Naive thymus-derived CD4-positive, alpha-beta T cell (primary cell): ENCODE measurements at places on chromosomes 2 and 18. TPM values are rescaled to one million over a fixed set of nuclear protein-coding genes. Genes with fewer than 3 reads are reported as not detected.

DNA sequence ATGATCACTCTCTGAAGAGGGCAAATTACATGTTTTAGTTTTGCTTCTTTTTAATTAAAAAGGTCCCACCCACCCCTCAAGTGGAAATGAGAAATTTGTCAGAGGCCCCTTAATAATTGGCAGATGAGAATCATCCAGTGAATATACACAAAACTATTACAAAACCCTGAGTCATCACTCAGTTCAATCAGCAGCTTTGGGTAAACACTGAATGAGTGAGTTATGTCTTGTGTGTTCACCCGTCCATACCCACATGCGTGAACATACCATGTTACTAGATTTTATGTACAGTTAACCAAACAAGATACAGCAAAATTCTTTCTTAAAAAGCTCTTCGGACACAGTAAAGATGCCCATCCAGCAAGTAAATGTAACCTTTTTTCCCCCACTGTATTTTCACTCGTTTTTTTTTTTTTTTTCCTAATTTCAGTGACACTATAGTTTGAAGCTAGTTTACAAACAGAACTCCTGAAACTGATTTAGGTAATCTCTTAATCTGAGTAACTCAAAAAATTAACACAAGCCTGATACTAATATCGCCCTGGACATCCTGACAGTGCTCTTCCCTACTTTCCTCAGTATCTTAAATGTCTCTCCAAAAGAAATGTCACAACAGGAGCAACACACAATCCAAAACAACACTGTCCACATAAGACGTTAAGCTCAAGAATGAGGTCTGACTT lies 1.4 kb downstream of the PSME4 start:
- no peak for DNase-seq

GRCh38 chr2:113705982-113706523 lies 50.4 kb downstream of the SLC35F5 start:
- DNase-seq = no peak

The IL37 gene
- not detected for polyA plus RNA-seq

GRCh38 chr2:181459621-181460021 lies 2.4 kb downstream of the ITGA4 start:
- no peak for DNase-seq

GRCh38 chr2:159109517-159109916 lies 141.1 kb downstream of the TANC1 start:
- no peak for DNase-seq

GRCh38 chr2:23497536-23497935 lies 112.6 kb downstream of the KLHL29 start:
- DNase-seq = no peak

DNA sequence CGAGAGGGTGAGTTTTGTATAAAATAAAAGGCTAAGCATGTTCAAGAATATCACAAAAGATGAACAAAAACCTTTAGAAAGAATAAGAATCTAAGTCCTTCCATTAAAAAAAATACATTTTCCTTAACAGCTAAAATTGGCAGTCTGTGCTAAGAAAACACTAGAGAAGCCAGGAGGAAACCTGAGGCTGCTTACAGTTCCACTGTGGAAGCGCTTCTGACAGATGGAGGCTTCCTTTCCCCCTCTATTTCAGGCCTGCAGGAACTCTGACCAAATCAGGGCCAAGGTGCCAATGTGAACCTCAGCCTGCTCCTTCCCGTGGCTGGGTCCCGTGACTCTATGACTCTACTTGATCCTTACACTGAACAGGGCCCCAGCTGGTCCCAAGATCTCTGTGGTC lies 108.1 kb upstream of the ARHGAP28 start:
- no peak for DNase-seq

GRCh38 chr18:60755134-60755533 lies 382.6 kb upstream of the MC4R start:
- no peak for DNase-seq

DNA sequence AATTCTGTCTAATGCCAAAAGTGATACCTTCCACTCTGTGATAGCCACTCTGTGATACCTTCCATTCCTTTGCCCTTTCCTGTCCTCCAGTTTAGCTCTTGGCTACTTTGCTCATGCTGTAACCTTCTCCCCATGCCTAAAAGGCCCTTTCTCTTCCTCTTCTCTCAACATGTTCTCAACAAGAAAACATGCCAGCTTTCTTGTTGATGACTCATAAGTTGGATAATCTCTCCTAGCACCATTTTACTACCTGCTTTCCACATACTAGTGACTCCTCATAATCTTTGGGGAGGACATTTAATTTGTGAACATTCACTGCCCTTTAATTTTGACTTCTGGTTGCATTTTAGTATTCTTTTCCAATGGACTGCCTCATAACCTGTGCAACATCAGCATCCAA lies 55.9 kb upstream of the NT5C1B start:
- no peak for DNase-seq

DNA sequence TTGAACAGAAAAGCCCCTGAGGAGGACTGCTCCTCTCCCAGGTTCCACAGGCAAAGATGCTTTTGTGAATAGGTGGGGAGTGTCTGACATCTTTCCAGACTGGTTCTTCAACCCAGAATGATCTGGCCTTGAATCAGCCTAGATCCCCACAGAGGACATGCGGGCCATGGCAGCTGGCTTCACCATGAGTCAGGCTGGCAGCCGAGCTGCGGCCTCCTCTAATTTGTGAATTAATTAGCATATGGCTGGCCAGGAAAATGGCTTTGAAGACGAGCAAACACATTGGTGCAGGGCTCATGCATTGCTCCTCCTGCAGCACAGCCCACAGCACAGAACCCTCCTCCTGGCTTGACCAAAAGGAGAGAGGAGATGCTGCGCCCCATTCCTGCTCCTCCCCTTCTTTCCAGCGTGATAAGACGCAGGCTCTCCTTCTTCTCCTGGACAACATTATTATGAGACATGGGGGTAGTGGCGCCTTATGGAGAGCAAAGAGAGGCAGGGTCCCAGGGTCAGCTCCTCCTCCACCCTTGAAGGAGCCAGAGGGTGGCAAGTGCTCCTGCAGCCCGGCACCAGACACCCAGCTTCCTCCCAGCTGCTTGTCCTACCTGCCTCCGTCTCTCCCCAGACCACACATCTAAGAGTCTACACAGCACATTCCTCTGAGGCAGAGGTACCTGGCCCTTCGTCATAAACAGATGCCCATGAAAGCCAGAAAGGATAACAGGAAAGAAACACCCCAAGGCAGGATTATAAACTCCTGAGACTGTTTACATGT lies 66.7 kb downstream of the EDAR start:
- no peak for DNase-seq

GRCh38 chr2:166180951-166181812 lies 53.4 kb upstream of the SCN1A start:
- no peak for DNase-seq

DNA sequence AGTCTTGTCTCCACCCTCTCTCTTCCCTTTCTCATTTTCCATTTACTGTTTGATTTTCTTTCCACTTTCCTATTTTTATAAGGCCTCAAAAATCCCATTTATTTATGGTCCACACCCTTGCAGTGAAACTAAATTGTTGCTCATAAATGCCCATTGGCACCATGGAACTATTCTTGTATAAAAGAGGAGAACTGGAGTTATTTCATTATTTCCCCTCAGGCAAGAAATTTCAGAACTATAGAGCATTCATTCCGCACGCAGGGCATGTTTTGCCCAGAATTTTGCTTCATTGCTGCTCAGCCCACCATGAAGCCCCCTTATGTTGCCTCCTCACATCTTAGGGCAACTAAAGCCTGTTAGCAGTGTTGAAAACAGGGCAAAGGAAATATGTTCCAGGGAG lies 113.7 kb upstream of the MMADHC start:
- no peak for DNase-seq

The DSG2 gene
- 0.56 TPM for polyA plus RNA-seq

The SP140 gene
- 13.0 TPM for polyA plus RNA-seq

GRCh38 chr2:131056932-131057287 lies 36.4 kb downstream of the FAM168B start:
- no peak for DNase-seq

DNA sequence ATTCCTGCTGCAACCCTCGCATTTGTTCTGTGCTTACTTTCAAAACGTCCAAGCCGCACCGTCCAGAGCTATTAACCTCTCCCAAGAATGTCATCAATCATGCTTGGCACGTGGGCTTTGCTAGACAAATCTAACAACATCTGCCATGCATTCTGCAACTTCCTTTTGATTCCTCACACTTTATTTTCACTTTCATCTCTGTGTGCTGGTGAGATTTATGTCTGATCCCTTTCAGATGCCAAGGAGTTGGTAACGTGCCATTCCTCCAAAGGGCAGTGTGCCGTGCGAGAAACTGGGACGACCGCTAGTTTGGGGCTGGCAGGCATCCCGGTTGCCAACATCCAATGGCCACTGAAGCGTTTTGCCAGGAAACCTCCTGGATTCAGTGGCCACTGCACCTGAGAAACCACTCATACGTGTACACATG lies 230.0 kb upstream of the PARD3B start:
- DNase-seq = no peak

The STEAP3 gene
- not detected for polyA plus RNA-seq

The RAMP1 gene
- 1.9 TPM for polyA plus RNA-seq

The PKDCC gene
- polyA plus RNA-seq = not detected

The UGT1A9 gene
- polyA plus RNA-seq = not detected

DNA sequence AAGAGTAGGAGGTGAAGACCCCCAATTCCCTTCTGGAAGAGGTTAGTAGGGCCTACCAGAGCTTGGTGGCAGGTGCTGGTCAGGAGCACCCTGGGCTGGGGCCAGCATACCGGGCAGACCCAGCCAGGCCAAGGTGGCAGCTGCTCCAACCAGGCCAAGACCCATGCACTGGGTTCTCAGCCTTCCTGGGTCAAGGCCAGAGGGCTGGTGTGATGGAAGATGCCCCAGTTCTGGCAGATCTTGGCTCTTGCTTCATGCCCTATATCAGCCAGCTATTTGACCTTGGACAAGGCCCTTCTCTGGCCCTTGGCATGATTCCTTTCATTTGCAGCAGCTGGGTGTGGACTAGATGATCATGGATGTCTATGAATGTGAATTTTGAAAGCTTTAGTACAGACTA lies 57.7 kb downstream of the PRKCE start:
- DNase-seq = no peak

The G6PC2 gene
- polyA plus RNA-seq = not detected

GRCh38 chr2:235599596-235600338 lies 105.9 kb downstream of the AGAP1 start:
- no peak for DNase-seq

DNA sequence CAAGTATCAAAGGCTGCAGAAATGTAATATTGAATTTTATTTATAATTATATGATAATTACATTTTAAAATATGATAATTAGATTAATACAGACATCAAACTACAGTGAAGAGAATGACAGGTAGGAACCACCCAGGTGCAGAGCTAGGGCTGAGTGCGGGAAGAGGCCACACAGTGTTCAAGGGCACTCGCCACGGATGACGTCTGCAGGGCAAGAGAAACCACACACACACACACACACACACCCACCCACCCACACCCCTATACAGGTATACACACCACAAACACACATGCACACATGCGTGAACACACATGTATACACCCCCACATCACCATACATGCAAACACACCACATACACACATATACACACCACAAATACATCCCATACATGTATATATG lies 41.2 kb downstream of the MBP start:
- DNase-seq = no peak

GRCh38 chr18:77648411-77648810 lies 398.8 kb downstream of the GALR1 start:
- DNase-seq = no peak

GRCh38 chr2:188440849-188441248 lies 149.2 kb downstream of the GULP1 start:
- DNase-seq = no peak

DNA sequence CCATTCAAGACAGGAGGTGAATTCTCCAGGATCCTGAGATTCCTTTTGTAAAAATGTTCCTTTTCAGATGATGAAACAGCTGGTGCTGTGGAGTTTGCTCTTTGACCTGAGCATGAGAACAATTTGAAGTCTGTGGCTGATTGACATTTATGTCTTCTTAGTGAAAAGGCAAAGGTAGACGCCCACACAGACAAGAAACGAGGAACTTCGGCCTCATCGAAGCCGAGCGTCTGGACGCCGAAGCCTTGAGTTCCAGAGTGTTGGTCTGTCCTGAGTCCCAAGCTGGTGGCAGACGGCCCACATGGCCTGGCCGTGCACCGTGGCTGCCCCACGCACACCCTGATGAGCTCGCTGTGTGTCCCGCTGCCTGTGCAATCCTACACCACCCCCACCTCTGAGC lies 20.7 kb upstream of the SNTG2 start:
- no peak for DNase-seq

- no peak for DNase-seq
Observed at GRCh38 chr2:16649353-16650286, 16.0 kb downstream of the CYRIA start.
